ENCODE measurements at places on chromosomes 1 and 21.

GRCh38 chr1:15756143-15757015, 2.2 kb upstream of the FBLIM1 start:
- no peak for DNase-seq

DNA sequence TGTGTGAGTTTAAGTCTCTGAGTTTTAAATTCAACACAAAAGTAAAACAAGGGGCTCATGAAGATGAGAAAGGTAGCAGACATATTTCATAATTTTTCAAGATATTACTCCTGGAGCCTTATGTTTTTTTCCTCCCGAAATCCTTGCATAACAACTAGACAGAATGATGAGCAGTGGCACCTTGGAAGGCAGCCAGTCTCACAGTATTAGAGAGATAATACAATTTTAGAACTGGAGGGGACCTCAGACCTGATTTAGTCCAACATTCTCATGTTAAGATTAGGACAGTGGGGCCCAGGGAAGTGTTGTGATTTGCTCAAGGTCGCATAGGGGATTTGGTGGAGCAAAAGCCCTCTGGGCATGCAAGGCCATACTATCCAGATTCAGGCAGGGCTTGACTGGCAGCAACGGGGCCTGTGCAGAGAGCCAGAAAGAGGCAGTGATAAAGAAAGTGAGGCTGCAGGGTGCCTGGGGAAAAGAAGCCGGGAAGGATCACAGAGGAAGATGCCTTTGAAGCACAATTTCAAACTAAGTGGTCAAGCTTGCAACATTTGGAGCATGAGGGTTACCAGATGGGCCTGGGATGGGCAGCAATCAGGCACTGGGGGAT, 31.4 kb upstream of the BCL9 start:
- DNase-seq = no peak

DNA sequence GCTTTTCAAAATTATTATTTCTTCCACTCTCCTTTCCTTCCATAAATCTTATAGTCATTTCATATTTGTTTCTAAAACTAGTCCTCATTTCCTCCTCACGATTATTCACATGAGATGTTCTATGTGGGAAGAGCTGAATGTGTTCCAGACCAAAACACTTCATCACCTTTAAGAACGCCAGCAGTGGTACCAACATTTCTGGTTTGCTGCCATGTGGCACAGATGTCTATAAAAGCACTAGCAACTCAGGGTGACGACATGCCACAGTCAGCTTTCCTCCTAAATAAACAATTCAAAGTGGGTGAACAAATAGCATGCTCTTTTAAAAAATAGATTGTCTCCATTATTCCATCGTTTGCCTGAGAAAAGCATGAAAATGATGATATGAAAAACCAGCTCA, 1217.8 kb upstream of the ADGRL2 start:
- DNase-seq = no peak

GRCh38 chr1:168236836-168237611, 11.2 kb downstream of the SFT2D2 start:
- no peak for DNase-seq

GRCh38 chr1:216325946-216326345, 97.3 kb downstream of the USH2A start:
- no peak for DNase-seq

All from stimulated activated CD4-positive, alpha-beta T cell treated with anti-CD3 and anti-CD28 coated beads, Interleukin-12 subunit alpha, Interleukin-12 subunit beta, amount 100 ng/mL, for 4 hours (primary cell).